ENCODE measurements at places on chromosomes 7 and 10.
A peak's percentile ranks its signal among the peaks of the same experiment; 100 is the strongest.

- DNase-seq = no peak
Observed at GRCh38 chr7:17038783-17039170, 157.0 kb upstream of the AGR3 start.

DNA sequence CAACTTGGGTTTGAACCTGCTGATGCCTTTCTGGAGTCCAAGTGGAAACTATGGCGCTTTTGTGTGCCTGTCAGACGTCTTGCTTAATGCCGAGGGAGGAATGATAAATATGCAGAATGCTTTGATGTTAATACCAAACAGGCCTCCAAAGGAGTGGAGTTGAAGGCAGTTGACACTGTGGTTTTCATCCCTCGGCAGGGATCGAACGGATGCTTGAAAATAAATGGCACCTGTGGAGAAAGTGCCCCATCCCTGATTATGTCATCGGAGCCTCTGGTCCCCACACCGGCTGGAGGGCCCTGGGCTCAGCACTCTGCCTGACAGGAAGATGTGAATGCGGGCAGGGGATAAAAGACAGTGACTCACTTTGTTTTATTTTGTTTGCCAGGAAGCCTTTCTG lies 148.7 kb upstream of the GPR26 start:
- DNase-seq = no peak

GRCh38 chr10:117441812-117442443 lies 66.7 kb upstream of the PDZD8 start:
- peak; percentile 98 for DNase-seq

GRCh38 chr10:108496106-108496505 lies 1331.6 kb upstream of the SORCS1 start:
- no peak for DNase-seq

- DNase-seq = no peak
Observed at GRCh38 chr7:128705891-128706333, 33.2 kb upstream of the CALU start.

- no peak for DNase-seq
Observed at GRCh38 chr10:122057841-122058413, 69.0 kb downstream of the TACC2 start.

DNA sequence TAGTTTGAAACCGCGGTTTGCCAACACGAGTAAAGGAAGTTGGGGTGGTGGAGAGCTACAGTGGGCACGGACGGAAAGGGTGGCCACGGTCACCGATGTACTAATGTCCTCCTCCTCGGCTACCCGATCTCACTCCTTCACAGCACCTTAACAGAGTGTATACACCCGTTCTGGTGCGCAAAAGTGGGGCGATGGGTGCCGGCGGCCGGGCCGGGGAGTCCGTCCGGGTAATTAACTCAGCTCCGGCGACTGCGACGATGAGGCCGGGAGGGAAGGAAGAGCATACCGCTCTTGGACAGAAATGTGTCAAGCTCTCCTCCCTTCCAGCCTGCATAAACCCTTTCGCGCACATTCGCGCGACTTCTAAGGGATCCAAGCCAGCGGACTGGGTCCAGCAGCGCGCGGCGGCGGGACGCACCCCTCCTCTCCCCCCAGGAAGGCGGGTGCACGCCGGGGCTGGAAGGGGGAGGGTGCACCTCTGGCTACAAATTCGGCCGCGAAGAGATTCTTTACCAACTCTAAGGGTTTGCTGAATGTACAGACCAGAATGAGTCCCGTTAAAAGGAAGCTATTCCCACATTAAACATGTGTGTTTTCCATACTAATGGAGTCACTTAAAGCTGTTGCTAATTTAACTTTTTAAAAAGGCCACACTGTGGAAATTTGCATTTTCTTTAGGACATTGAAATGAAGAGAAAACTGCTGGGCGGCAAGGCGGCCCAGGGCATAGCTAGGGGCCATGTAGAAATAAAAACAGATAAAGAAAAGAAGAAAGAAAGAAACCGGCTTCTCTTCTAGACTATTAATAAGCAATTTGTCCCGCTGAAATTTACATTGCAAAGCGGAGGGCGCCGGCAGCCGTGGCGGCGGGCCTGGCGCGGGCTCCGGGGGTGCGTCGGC lies 6.6 kb upstream of the EBF3 start:
- DNase-seq = no peak

- no peak for DNase-seq
Observed at GRCh38 chr7:76244781-76245391, 43.2 kb downstream of the SRRM3 start.

- DNase-seq = no peak
Observed at GRCh38 chr10:15853800-15854199, 6.5 kb downstream of the MINDY3 start.

DNA sequence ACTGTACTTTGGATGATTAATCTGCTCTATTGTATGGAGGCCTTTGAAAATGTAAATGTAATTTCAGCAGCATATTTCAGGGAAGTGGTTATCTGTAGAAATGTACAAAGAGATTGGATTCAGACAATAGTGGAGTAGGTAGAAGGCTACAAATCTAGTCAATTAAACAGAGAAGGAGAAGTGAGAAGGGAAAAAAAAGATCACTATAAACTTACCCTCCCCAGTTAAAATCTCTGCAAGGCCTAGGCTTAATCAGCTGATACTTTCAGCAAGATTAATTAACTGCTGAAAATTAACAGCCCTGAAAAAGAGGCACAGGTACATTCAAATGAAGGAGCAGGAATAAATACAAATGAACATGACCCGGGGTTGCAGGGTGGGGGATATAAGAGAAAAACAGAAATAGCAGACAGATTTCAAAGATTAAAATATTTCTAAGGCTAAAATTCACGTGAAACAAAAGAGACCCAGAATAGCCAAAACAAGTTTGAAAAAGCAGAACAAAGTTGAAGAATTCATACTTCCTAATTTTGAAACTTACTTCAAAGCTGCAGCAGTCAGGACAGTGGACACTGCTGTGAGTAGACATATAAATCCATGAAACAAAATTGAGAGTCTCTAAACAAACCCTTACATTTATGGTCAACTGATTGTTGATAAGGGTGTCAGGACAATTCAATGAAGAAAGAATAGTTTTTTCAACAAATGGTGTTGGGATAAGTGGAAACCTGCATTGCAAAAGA lies 96.0 kb downstream of the NRCAM start:
- no peak for DNase-seq

DNA sequence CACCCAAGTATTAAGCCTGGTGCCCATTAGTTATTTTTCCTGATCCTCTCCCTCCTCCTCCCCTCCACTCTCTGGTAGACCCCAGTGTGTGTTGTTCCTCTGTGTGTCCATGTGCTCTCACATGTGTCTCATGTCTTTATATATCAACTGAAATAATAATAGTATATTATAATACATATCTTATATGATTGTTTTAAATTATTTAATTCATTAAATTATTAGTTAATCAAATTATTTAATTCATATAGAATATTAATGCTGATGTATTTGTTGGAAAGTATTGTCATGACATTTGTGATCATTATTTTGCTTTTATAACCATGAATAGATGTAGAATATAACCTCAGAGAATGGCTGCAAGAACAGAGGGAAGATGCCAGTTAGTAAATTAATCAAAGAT lies 647.5 kb downstream of the SORCS3 start:
- DNase-seq = no peak

GRCh38 chr7:122413339-122413738 lies 108.8 kb upstream of the FEZF1 start:
- no peak for DNase-seq

DNA sequence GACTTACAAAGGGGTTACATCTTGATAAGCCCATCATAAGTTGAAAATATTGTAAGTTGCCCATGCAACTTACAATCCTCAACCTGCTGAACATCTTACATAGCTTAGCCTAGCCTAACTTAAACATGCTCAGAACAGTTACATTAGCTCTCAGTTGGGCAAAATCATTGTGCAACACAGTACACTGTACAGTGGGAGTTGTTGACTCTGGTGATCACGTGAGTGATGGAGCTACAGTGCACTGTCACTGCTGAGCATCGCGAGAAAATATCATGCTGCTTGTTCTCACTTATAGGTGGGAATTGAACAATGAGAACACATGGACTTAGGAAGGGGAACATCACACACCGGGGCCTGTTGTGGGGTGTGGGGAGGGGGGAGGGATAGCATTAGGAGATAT lies 214.9 kb upstream of the ZMIZ1 start:
- DNase-seq = no peak

DNA sequence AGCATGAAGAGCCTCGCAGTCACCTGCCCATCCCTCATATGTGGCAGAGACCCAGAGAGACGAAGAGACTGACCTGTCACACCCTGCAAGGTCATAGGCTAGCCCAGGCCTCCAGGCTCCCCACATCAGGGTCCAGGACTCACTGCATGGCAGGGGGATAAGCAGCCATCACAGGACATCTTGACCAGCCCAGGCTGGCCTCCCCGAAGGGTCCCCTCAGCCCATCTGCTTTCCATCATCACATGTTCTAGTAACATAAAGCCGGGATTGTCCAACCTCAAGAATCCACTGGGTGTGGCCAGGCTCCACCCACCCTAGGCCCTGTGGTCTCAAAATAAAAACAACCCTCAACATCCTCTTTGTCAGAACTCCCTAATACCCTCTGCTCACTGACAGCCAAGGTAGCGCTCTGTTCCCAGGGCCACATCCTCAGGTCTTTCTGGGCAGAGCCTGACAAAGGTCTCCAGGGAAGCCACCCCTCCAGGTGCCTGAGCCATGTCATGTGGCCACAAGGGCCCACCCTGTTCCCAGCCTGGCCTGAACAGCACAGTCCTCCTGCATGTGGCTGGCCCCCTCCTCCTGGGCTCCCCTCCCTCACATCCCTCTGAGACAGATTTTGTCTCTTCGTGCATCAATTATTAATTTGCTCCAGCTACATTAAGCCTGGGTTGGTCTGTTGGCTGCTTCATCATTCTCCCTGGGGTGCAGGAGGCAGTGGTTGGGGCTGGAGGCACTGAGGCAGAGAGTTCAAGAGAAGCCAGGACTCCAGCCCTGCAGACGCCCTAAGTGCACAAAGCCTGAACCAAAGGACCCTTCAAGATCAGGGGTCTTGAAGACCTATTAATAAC lies 131.8 kb upstream of the UNC5B start:
- DNase-seq = no peak

DNA sequence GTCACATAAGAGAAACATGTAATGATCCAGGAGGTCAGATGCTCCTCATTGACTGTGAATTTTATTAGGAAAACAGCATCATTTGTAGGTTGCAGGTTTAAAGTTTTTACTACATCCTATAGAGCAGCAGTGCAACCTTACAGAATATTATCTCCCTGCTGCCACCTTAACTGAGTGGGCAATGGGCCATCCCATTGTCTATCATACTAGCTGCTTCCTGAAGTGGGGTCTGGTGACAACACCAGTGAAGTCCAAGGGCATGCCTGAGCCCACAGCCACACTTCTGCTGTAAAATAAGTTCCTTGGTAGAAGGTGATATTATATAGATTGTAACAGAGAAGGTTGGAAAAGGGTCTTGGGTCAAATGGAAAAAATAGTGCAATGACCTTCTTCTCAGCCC lies 4.0 kb upstream of the RAB18 start:
- DNase-seq = no peak

GRCh38 chr7:70432567-70433001 lies 699.4 kb upstream of the GALNT17 start:
- DNase-seq = no peak

- DNase-seq = no peak
Observed at GRCh38 chr10:93711891-93712290, 9.5 kb upstream of the FRA10AC1 start.

- DNase-seq = no peak
Observed at GRCh38 chr7:80133361-80134114, 1.1 kb upstream of the GNAI1 start.
